Activated CD8-positive, alpha-beta memory T cell treated with anti-CD3 and anti-CD28 coated beads for 36 hours (primary cell): ENCODE measurements at places on chromosomes 1 and 21. TPM values are rescaled to one million over a fixed set of nuclear protein-coding genes. Genes with fewer than 3 reads are reported as not detected.

The NEXN gene
- 0.31 TPM for total RNA-seq

The DNM3 gene
- total RNA-seq = 0.78 TPM

The SHISAL2A gene
- total RNA-seq = 13.1 TPM

The CACYBP gene
- total RNA-seq = 378 TPM

The LINGO4 gene
- 0.08 TPM for total RNA-seq

The EPHA2 gene
- not detected for total RNA-seq

The ZNF695 gene
- 0.63 TPM for total RNA-seq

The KPRP gene
- not detected for total RNA-seq

The DRAXIN gene
- total RNA-seq = 0.06 TPM

The CA6 gene
- 2.3 TPM for total RNA-seq

The NT5C1A gene
- total RNA-seq = not detected

The CFHR4 gene
- total RNA-seq = not detected

The ALX3 gene
- total RNA-seq = not detected

The ANGEL2 gene
- 38.0 TPM for total RNA-seq

The FCN3 gene
- total RNA-seq = not detected
